ENCODE measurements at places on chromosomes 4 and X.
A peak's percentile ranks its signal among the peaks of the same experiment; 100 is the strongest.

GRCh38 chr4:112604589-112604988, 32.1 kb downstream of the ZGRF1 start:
- H3K27ac ChIP-seq: no peak overlapping the region
- H3K4me1 ChIP-seq: no peaks in the 10 kb centered on the region
- no peak overlapping the region for H3K4me3 ChIP-seq
- DNase-seq: peak; percentile 24

DNA sequence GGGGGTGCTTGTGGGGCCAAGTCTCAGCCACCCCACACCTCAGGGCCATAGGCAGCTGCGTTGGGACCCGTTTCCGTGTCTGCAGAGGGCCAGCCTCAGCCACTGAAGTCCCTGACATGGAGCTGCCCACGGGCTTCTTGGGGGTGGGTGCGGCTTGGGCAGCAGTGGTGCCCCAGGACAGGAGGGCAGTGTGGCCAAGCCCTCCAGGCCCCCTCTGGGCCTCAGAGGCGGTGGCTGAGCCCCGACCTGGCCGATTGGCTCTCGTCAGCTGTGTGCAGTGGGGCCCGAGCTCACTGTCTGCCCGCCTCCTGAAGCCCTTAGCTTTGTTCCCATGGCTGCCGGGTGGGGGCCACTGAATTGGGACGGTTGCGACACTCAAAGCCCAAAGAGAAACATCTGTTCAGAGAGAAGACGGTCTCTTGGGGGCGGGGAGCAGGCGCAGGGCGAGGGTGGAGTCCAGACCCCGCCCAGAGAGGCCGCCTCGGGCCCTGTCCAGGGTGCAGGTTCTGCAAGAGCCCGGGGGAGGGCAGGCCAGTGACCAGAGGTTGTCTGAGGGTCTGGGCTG, 9.1 kb downstream of the FGFR3 start:
- H3K36me3 ChIP-seq: no peaks in the 10 kb centered on the region
- H3K27ac ChIP-seq: no peak overlapping the region
- H3K4me3 ChIP-seq: no peak overlapping the region
- no peaks in the 10 kb centered on the region for H3K4me1 ChIP-seq

- H3K4me1 ChIP-seq: no peaks in the 10 kb centered on the region
- H3K4me3 ChIP-seq: no peak overlapping the region
- DNase-seq: no peak
- H3K27me3 ChIP-seq: no peaks in the 10 kb centered on the region
- no peak overlapping the region for H3K27ac ChIP-seq
Measured at GRCh38 chrX:13599491-13599890, 30.1 kb downstream of the EGFL6 start.

DNA sequence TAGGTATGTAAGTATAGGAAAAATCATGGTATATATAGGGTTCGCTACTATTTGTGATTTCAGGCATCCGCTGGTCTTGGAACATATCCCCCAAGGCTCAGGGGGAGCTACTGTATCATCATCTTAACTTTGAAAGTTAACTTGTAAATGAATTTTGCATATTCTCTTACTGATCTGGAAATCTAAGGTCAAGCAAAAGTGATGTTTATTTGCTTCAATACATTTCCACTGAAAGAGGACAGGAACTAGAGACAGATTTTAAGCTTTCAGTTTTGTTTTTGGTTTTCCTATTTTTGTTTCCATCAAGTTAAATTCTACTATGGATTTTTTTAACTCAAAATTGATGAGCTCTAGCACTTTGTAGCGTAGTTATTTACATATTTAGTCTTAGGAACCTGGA, 56.2 kb downstream of the NAF1 start:
- no peaks in the 10 kb centered on the region for H3K4me1 ChIP-seq
- H3K36me3 ChIP-seq: no peaks in the 10 kb centered on the region
- no peaks in the 10 kb centered on the region for H3K27me3 ChIP-seq
- no peak overlapping the region for H3K27ac ChIP-seq
- DNase-seq: no peak

GRCh38 chrX:148960060-148960459, 459.6 kb downstream of the AFF2 start:
- DNase-seq: no peak
- no peak overlapping the region for H3K4me3 ChIP-seq
- no peaks in the 10 kb centered on the region for H3K4me1 ChIP-seq
- no peaks in the 10 kb centered on the region for H3K27me3 ChIP-seq
- no peak overlapping the region for H3K27ac ChIP-seq
- no peaks in the 10 kb centered on the region for H3K36me3 ChIP-seq

GRCh38 chr4:7985891-7986441, 46.3 kb upstream of the AFAP1 start:
- H3K27ac ChIP-seq: no peak overlapping the region
- H3K4me1 ChIP-seq: no peaks in the 10 kb centered on the region
- no peak overlapping the region for H3K4me3 ChIP-seq
- H3K36me3 ChIP-seq: no peaks in the 10 kb centered on the region
- DNase-seq: no peak

DNA sequence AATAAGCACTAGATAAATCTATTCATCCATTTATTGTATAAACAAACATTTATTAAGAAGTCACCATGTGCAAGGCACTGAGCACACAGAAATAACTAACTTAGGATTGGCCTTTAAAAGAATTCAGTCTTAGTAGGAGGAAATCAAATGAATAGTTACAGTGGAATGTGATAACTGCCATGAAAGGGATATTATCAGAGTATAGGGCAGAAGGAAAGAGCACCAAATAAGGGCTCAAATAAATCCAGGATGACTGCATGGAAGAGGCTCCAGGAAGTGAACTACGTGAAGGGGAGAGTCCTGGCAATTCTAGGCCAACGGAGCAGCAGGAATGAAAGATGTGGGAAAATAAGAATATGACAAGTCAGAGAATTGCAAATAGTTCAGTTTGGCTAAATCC, 406.0 kb downstream of the INPP4B start:
- H3K4me1 ChIP-seq: no peaks in the 10 kb centered on the region
- no peaks in the 10 kb centered on the region for H3K36me3 ChIP-seq
- H3K27ac ChIP-seq: no peak overlapping the region
- no peaks in the 10 kb centered on the region for H3K27me3 ChIP-seq
- no peak overlapping the region for H3K4me3 ChIP-seq
- no peak for DNase-seq

DNA sequence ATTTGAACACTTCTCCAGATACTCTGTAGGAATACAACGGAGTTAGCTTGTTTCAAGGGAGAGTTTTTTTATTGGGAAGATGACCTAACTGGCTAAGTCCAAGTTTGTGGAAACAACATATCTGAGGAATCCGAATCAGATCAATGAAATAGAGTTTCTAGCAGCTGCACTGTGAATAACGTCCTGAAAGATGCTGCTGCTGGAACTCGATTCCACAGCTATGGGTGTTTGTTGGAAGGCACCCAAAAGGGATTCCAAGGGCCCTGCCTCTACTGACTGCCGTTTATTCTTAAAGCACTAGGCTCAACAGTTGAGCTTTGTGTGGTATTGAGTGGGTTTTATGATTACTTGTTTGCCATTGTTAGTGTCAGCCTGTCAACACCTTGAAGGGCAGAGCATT, 6.6 kb upstream of the GBA3 start:
- H3K27me3 ChIP-seq: no peaks in the 10 kb centered on the region
- no peaks in the 10 kb centered on the region for H3K4me1 ChIP-seq
- H3K4me3 ChIP-seq: no peak overlapping the region
- no peak overlapping the region for H3K27ac ChIP-seq
- DNase-seq: no peak

DNA sequence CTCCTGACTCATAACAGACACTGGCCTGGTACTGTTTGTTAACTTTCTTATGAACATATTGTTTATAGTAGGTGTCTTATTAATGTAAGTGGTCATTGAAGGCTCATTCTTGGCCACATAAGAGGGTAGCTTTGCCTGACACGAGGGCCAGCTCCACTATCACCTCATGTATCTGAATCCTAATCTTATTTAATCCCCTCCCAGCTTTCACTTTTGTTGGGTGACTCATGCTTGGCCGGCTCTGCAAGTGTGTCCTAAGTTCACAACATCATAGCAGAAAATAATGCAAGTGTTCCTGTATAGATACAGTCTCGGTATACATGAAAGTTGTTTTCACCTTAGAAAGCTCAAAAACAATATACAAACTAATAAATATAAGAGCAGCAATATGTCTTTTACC, 283.8 kb downstream of the IQCM start:
- H3K27ac ChIP-seq: no peak overlapping the region
- no peaks in the 10 kb centered on the region for H3K4me1 ChIP-seq
- H3K4me3 ChIP-seq: no peak overlapping the region
- DNase-seq: no peak
- no peaks in the 10 kb centered on the region for H3K36me3 ChIP-seq
- no peaks in the 10 kb centered on the region for H3K27me3 ChIP-seq

GRCh38 chr4:57093845-57094831, 16.0 kb downstream of the IGFBP7 start:
- peaks cover 7% of the 10 kb centered on the region for H3K4me1 ChIP-seq
- H3K4me3 ChIP-seq: no peak overlapping the region
- H3K36me3 ChIP-seq: no peaks in the 10 kb centered on the region
- H3K27ac ChIP-seq: peak overlapping the region; percentile 67
- peak; percentile 43 for DNase-seq

DNA sequence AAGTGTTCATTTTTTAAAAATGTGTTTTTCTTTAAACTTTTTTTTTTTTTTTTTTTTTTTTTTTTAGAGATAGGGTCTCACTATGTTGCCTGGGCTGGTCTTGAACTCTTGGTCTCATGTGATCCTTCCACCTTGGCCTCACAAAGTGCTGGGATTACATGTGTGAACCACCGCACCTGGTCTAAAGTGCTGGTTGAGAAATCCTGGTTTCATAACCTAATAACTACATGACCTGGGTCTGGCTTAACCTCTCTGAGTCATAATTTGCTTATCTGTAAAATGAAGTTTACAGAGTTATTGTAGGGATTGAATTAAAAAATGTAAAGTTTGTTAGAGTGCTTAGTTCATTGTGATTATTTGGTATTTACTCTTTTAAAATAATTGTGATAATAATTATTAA, 5.2 kb downstream of the HSD17B13 start:
- no peaks in the 10 kb centered on the region for H3K36me3 ChIP-seq
- no peaks in the 10 kb centered on the region for H3K27me3 ChIP-seq
- peaks cover 4% of the 10 kb centered on the region for H3K4me1 ChIP-seq
- DNase-seq: no peak

- no peak overlapping the region for H3K4me3 ChIP-seq
- DNase-seq: no peak
- H3K36me3 ChIP-seq: no peaks in the 10 kb centered on the region
- no peak overlapping the region for H3K27ac ChIP-seq
- no peaks in the 10 kb centered on the region for H3K27me3 ChIP-seq
- H3K4me1 ChIP-seq: no peaks in the 10 kb centered on the region
Measured at GRCh38 chr4:188649635-188650034, 510.4 kb downstream of the TRIML1 start.

DNA sequence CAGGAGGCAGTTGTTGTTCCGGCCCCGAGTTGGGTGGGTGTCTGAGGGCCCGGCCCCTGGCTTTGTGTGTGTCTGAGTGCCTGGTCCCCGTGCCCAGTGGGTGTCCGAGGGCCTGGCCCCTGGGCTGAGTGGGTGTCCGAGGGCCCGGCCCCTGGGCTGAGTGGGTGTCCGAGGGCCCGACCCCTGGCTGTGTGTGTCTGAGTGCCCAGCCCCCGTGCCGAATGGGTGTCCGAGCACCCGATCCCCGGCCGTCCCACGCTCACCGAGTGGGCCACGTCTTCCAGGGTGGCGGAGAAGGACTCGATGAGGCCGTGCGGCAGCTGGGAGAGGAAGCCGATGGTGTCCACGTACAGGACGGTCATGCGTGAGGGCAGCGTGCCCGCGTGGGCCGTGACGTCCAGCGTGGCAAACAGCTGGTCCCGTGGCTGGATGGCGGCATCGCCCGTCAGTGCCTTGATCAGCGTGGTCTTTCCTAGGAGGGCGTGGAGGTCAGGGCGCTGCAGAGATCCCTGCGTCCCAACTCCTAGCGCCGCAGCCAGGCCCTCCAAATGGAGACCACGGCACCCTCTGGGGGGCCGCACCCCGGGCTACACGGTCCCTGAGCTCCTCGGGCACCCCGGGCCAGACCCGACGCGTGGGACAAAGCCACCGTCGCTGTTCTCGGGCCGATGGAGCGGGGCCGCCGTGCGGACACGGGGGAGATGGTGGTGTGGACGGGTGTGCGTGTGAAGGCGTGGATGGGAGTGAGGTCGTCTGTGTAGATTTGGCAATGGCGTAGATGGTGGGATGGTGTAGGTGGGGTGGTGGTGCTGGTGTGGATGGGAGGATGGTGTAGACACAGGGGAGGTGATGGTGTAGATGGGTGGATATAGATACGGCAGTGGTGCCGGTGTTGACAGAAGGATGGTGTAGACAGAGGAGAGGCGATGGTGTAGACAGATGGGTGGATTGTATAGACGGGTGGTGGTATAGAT, 7.2 kb downstream of the GTPBP6 start:
- DNase-seq: no peak
- no peaks in the 10 kb centered on the region for H3K4me1 ChIP-seq
- no peaks in the 10 kb centered on the region for H3K36me3 ChIP-seq
- no peak overlapping the region for H3K4me3 ChIP-seq
- no peak overlapping the region for H3K27ac ChIP-seq

GRCh38 chr4:145976680-145977079, 38.1 kb upstream of the ZNF827 start:
- H3K4me1 ChIP-seq: no peaks in the 10 kb centered on the region
- H3K36me3 ChIP-seq: no peaks in the 10 kb centered on the region
- H3K27ac ChIP-seq: no peak overlapping the region
- H3K27me3 ChIP-seq: no peaks in the 10 kb centered on the region

GRCh38 chrX:118872102-118872566, 48.5 kb downstream of the ZCCHC12 start:
- H3K27me3 ChIP-seq: no peaks in the 10 kb centered on the region
- H3K4me3 ChIP-seq: no peak overlapping the region
- no peaks in the 10 kb centered on the region for H3K4me1 ChIP-seq
- H3K27ac ChIP-seq: no peak overlapping the region
- DNase-seq: no peak
- no peaks in the 10 kb centered on the region for H3K36me3 ChIP-seq

DNA sequence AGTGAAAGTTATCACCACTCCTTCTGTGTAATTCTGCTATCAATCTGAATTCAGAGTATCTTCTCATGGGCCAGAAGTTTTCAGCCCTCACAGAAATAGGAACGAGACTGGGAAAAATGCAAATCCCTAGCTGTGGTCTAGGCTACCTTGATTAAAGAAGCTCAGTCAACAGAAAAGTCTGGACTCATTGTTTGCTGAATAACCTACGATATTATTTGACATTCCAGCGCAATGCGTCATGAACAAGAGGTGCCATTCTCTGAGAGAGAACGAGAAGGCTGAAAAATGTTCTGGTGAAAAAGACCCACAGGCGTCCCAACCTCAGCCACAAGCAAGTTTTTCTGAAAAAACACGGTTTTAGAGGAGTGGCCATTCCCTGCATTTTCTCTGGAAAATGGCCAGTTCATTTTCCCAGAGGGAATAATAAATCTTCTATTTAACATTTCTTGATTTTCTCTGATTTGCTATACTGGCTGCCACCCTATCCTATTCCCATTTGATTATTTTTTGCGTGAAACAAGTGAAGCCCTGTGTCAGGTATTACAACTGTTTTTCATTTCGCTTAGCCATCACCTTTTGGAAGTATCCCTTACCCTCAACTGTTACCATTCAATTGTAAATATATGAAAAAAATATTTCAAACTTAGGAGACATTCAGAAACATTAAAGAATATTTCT, 1117.6 kb upstream of the PRKX start:
- no peak overlapping the region for H3K4me3 ChIP-seq
- DNase-seq: no peak
- H3K36me3 ChIP-seq: no peaks in the 10 kb centered on the region
- H3K4me1 ChIP-seq: no peaks in the 10 kb centered on the region
- H3K27me3 ChIP-seq: no peaks in the 10 kb centered on the region
- H3K27ac ChIP-seq: no peak overlapping the region

- no peak for DNase-seq
- H3K36me3 ChIP-seq: no peaks in the 10 kb centered on the region
- no peak overlapping the region for H3K27ac ChIP-seq
- no peaks in the 10 kb centered on the region for H3K27me3 ChIP-seq
Measured at GRCh38 chr4:101782546-101782945, 8.0 kb upstream of the BANK1 start.
